Liver (tissue), 10 donors: ENCODE measurements at places on chromosomes 12 and 14.

DNA sequence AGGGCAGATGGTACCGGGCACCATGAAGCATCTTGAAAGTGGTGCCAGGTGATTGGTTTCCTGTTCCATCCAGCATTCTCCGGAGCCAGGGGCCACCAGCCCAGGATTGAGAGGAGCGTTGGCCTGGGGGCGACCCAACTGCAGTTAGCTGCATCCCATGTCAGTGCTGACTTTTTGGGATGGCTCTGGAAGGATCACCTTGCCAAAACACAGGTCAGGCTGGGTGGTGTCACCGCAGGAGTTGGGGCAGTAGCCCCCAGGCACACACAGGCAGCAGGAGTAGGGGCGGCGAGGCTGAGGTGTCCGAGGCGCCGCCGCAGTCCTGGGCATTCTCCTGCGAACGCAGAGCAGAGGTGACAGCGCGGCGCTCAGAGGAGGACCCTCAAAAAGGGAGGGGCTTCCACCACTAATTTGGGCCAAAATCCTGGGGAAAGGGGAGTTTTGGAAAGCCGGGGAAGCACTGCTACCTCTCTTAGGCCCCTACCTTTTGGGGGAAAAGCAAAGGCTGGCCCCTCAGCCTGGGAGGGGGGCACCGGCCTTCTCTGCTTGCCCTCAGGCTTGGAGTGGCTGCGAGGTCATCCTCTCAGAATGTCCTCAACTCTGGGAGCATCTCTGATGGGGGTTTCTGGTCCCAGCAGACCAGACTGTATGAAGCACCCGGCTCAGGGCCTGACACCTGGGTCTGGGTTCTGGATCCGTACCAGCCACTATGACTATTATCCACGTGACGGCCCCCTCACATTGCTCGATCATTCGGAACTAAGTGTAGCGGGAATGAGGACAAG, 26.7 kb upstream of the LRTM2 start:
- no peak for DNase-seq

- no peak for DNase-seq
These were observed 58.9 kb upstream of the FRMD6 start for GRCh38 chr14:51592836-51593235.

- no peak for DNase-seq
These were observed 580.4 kb downstream of the VRK1 start for GRCh38 chr14:97377550-97377949.

DNA sequence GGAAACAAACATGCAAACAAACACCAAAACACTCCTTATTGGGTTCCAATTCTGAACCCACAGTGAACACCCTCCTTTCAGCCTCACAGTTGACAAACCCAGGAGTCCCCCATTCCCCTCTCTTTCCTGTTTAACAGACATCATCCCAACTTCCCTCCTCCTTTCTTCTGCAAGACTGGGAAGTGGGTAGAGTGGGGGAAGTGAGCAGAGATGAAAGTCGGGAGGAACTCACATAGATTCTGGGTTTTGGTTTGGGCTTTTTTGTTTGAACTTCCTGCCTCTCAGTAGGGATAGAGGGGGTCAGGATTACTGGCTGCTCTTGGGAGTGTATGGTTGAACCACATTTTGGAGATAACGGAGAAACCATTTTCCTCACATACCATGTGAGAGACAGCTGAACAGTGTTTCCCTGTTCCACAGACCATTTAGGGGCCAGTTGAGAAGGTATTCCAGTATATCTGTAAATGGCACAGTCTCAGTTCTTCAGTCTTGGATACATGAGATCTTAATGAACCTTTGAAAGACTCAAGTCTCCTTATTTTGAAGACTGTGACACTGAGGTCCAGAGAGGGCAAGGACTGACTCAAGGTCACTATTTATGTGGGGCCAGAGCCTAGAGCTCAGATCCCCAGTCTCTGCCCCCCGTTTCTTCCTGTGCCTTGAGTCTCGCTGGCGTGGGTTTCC, 3.9 kb upstream of the GPR84 start:
- no peak for DNase-seq

DNA sequence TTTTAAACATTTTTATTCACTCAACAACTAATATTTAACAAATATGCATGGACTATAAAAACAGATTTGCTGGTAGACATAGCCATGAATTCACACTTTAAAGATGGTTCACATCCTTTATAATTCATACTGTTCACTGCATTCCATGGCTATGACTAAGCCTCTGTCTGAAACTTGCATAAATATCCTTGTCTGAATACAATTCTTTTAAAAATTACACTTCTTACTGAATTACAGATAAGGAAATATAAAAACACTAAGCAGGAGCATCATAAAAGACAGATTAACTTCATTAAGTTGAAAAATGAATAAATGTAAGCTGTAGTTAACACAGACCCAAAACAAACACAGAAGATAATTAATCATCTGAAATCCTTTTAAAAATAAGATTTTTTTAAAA, 53.8 kb downstream of the GXYLT1 start:
- no peak for DNase-seq

DNA sequence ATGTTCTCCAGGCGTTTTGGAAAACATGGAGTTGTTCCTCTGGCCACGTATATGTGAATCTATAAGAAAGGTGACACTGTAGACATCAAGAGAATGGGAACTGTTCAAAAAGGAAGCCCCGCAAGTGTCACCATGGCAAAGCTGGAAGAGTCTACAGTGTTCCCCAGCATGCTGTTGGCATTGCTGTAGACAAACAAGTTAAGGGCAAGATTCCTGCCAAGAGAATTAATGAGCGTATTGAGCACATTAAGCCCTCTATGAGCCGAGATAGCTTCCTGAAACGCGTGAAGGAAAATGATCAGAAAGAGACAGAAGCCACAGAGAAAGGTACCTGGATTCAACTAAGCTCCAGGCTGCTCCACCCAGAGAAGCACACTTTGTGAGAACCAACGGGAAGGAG, 92.5 kb upstream of the EIF5 start:
- no peak for DNase-seq

DNA sequence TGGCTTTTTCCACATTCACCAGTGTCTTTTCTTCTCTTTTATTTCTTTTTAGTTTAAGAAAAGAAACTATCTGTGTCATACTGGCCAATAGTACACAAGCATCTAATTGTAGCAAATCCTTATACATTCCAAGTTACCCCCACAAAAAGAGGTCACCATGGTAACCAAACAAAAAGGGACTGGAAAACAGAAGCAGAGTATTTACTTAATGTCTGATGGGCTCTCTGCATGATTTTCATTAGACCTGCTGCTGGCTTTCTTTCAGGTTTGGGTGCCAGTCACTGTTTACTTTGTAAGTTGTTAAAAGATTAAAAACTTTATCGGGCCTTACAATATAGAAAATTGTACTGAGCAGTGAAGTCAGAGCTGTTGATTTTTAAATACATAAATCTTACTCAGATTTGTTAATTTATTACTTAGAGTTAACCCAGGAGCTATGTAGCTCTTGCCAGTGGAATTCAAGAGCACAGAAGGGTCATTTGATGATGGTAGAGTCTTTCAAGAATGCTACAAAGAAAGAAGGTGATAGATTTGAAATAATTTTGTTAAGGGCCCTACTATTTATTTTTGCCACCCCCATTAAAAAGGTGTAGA, 123.9 kb downstream of the BRMS1L start:
- no peak for DNase-seq

DNA sequence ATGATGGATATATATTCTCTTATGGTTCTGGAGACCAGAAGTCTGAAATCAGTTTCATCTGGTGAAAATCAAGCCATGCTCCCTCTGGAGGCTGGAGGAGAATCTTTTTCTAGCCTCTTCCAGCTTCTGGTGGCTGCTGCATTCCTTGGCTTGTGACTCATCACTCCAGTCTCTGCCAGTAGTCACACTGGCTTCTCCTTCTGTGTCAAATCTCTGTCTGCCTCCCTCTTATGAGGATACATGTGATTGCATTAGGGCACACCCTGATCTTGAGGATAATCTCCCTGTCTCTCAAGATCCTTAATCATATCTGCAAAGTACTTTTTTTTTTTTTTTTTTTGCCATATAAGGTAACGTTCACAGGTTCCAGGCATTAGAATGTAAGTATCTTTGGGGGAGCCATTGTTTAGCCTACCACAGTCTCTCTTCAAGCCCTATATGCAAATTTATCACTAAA, 17.7 kb downstream of the DNAL1 start:
- no peak for DNase-seq

DNA sequence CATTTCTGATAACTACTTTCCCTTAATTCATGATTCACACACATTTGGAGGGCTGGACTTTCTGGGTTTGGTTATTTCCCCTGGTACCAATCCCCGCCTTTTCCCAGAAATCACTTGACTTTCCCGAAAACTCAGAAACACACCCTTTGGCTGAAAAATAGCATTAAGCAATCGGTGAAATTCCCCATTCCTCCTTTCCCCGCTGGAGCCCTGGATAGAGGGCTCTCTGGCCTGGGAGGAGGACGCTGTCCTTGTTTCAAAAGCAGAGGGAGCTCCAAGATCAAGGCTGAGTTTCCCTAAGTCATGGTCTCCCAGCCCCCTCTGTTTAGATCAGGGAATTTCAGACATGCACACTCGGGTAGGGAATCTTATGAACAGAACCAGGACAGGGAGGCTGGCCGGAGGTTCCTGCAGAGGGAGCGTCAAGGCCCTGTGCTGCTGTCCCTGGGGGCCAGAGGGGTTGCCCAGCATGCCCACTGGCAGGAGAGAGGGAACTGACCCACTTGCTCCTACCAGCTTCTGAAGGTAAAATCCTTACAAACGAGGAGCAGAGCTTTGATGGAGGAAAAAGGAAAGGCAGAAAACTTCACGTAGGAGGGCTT, at the start of gene C1S:
Gene C1S (plus strand): TSS at position 366 of the 602 bp plus-strand sequence. CDS start 1,195 bp downstream, outside the sequence.
- DNase-seq, result peak; percentile 43

DNA sequence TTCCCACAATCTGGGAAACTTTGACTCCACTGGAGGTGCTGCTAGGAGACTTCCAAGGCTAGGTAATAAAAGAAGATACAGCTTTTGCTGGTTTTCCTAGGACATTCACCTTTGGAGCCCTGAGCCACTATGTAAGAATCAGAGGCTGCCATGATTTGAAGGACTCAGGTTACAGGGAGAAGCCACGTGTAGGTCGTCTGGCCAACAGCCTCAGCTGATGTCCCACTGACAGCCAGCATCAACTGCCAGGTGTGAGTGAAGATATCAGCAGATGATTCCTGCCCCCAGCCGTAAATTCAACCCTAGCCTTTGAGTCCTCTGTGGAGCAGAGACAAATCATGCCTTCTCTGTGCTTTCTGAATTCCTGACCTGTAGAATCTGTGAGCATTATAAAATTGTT, 27.0 kb downstream of the SMOC1 start:
- no peak for DNase-seq

GRCh38 chr12:103698752-103699560, 111.9 kb downstream of the STAB2 start:
- no peak for DNase-seq

DNA sequence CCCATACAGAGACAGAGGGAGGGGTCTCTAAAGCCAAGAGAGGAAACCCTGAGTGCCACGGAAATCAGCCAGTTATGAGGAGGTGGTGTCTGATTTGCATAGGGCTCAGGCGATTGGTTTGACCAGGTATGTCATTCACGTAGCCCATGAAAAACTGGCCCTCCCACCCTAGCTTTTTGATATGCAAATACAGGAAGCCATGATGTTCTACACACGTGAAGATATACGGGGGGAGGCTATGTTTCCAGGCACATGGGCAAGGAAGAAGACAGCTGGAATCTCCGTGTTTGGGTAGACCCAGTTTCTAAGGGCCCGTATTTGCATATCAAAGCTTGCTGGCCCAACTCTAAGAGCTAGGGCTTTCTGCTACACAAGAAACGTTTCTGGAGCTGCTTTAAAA, 717.8 kb upstream of the SEL1L start:
- DNase-seq, result no peak

GRCh38 chr12:70732287-70732686, 95.1 kb upstream of the PTPRB start:
- DNase-seq, result no peak

GRCh38 chr12:6752167-6752920, 597 bp downstream of the MLF2 start:
- DNase-seq, result no peak

- DNase-seq, result no peak
These were observed 449.7 kb downstream of the TMTC2 start for GRCh38 chr12:83136411-83136810.

- DNase-seq, result no peak
These were observed 13.5 kb downstream of the SINHCAF start for GRCh38 chr12:31312431-31312830.

GRCh38 chr14:91297081-91297711, 52.7 kb upstream of the GPR68 start:
- no peak for DNase-seq

DNA sequence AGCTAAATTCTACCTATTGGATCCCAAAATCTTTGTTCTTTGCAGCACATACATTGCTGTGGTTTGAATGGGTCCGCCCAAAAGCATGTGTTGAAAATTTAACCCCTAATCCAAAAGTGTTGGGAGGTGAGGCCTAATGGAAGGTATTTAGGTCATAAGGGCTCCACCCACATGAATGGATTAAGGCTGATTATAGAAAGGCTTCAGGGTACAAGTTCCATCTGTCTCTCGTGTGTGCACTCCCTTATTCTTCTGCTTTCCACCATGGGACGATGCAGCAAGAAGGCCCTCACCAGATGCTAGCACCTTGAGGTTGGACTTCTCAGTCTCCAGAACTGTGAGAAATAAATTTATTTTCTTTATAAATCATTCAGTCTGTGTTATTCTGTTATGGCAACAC, 190.9 kb downstream of the SOX5 start:
- no peak for DNase-seq

- DNase-seq, result no peak
These were observed 36.3 kb downstream of the PAH start for GRCh38 chr12:102880783-102881182.

DNA sequence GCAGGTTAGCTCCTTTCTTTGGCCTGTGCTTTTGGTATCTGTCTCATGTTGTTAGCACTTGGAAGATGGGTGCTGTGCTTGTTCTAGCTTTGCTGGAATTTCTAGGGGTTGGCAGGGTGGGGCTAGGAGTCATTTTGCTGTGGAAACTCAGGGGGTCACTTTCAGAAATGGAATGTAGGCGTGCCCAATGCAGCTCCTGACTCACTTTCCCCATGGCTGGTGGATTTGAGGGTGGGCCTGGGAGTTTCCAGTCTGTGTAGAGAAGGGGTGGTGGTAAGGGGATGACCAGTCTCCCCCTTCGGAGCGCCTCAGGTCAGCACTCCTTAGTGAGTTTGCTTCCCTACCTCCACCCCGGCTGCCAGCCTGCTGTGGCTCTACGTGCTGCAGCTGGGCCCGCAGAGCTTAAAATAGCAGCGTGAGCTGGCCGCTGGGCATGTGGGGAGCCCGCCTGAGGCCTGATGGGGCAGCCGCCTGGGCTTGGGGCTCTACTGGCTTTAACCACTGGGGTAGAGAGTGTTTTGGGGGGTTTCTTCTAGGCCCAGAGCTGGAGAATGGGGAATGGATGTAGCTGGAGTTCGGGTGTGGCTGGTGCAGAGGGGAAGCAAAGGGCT, 108.2 kb downstream of the TSPAN9 start:
- DNase-seq, result no peak

- DNase-seq, result no peak
These were observed 122.0 kb downstream of the RAD51B start for GRCh38 chr14:67941456-67942018.

GRCh38 chr14:51527073-51527472, 124.6 kb upstream of the FRMD6 start:
- DNase-seq, result no peak

- no peak for DNase-seq
These were observed 182.5 kb upstream of the DIO2 start for GRCh38 chr14:80393766-80394165.

GRCh38 chr12:109455706-109456105, 21.4 kb downstream of the KCTD10 start:
- DNase-seq, result no peak

GRCh38 chr14:56160088-56160487, 41.9 kb downstream of the PELI2 start:
- no peak for DNase-seq
